ENCODE measurements at places on chromosomes 5 and 9. TPM values are rescaled to one million over a fixed set of nuclear protein-coding genes. Genes with fewer than 3 reads are reported as not detected.

The ISL1 gene
- total RNA-seq, result 4.6 TPM

The IRX2 gene
- not detected for total RNA-seq

The PIP5KL1 gene
- 0.95 TPM for total RNA-seq

The PLCXD3 gene
- total RNA-seq, result 0.02 TPM

The MARVELD2 gene
- 0.08 TPM for total RNA-seq

The SNCAIP gene
- total RNA-seq, result 0.91 TPM

The MARCHF11 gene
- not detected for total RNA-seq

The GOLPH3 gene
- total RNA-seq, result 41.1 TPM

The LCN1 gene
- total RNA-seq, result not detected

The HTR1A gene
- not detected for total RNA-seq

The ADRA1B gene
- total RNA-seq, result not detected

DNA sequence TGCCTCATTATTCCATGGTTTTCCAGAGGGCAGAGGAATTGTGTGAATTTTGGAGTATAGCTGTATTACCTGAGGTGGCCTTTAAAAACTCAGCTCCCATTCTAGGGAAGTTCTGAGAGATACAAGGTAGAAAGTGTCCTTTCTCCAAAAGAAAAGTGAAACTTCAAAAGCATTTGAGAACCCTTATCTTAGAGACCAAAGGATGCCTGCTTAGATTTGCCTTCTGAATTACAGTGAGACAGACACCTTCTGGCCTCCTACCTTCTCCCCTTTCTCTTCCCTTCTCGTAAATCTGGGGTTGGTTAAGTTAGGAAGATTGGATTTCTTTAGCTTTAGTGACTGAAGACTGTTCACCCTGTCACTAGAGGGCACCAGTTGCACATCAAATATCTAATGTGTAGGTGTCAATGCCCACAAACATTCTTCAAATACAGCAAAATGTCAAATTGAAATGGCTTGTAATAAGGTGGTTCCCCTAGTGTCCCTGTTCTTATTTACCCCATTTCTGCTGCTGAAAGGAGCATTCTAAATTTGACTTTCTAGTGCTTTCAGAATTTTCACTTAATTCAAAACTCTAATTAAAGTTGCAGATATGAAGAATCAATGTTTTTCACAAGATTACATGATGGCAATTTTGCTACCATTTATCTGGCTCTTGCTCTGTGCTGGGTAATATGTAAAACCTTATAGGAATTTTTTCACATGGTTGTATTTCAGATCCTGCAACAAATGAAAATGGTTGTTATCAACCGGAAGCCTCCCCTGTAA is 46.7 kb downstream of the PRRC1 start:
- DNase-seq, result peak; percentile 73

- DNase-seq, result no peak
Measured at GRCh38 chr9:34119713-34120112, 6.8 kb downstream of the DCAF12 start.

DNA sequence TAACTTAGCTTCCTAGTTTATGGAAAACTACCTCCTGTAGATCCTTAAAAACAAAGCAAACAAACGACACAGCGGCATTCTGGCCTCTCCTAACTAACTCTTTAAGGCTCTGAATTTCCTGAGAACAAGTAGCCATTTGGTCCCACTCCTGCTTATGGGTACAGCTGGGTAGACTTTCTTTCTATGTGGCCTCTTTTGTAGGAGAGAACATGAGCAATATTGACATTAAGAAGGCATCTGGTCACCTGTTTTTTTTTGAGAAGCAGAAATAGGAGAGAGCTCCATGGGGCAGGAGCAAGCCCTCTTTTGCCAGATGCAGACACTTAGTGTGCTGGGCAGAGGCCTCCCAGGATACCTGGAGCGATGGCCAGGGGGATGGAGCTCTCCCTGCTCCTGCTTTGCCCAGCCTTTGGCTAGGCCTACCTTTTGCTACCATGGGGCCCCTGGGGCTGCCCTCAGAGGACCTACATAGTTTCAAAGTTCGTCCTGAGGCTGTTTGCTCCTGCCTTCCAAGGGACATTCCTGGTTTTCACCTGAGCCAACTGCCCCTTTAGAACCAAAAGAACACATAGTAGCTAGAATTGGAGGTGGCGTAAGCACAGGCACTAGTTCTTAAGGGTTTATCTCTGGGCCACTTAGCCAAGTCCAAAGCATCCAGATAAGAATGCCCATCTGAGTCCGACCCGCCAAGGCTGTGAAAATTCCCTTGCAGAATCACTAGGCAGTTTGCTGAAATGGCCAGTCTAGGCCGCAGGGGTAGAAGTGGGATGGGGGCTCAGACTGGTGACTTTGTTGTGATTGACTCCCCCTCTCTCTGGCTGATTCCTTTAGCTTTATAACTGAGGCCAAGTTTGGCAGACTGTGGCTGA is 2.4 kb upstream of the STC2 start:
- DNase-seq, result no peak

DNA sequence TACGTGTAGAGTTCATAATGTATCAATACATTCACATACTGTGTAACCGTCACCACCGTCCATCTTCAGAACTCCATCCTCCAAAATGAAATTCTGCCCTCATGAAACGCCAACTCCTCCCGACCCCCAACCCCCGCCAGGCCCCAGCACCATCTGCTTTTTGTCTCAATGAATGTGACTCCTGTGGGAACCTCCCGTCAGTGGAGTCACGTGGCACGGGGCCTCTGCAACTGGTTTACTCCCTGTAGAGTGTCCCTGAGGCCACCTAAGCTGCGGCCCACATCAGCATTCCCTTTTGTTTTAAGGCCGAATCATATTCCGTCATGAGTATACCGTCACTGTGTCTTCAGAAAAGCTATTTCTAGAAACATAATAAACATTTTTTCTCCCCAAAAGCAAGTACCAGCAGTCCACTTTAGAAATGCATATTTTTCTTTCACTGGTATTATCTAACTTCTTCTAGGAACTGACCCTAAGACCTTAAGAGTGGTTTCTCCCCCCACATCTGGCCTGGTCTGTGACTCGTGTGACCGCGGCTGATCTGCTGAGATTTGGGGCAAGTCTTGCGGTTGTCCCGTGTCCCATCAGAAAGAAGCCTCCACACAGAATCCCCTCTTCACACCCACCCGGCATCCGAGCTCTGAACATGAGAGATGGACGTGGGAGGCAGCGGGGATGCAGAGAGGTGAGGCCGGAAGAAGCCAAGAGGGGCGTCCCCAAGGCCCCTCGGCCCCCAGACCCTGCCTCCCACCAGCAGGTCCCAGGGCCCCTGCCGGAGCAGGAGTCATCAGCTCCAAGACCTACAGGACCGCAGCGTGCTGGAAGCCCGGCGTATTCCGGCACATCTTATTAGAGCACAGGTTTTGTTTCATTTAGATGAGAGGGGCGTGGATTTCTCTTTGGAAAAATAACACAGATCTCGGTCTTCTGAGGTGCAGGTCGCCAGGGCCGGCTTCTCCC is 38.3 kb downstream of the SLC6A3 start:
- DNase-seq, result no peak

GRCh38 chr5:139458580-139459407 is 3.7 kb downstream of the ECSCR start:
- peak; percentile 45 for DNase-seq

- no peak for DNase-seq
Measured at GRCh38 chr5:55600086-55600485, 65.3 kb upstream of the PLPP1 start.

- peak; percentile 72 for DNase-seq
Measured at GRCh38 chr5:76608833-76609232, 14.4 kb downstream of the F2RL2 start.

GRCh38 chr5:111158105-111158744 is 66.0 kb upstream of the CAMK4 start:
- peak; percentile 81 for DNase-seq

GRCh38 chr5:146860213-146860893 is 18.2 kb downstream of the PPP2R2B start:
- DNase-seq, result peak; percentile 15

- DNase-seq, result no peak
Measured at GRCh38 chr9:130881516-130881915, 15.1 kb downstream of the QRFP start.

- no peak for DNase-seq
Measured at GRCh38 chr5:170693701-170694100, 89.8 kb upstream of the GABRP start.

DNA sequence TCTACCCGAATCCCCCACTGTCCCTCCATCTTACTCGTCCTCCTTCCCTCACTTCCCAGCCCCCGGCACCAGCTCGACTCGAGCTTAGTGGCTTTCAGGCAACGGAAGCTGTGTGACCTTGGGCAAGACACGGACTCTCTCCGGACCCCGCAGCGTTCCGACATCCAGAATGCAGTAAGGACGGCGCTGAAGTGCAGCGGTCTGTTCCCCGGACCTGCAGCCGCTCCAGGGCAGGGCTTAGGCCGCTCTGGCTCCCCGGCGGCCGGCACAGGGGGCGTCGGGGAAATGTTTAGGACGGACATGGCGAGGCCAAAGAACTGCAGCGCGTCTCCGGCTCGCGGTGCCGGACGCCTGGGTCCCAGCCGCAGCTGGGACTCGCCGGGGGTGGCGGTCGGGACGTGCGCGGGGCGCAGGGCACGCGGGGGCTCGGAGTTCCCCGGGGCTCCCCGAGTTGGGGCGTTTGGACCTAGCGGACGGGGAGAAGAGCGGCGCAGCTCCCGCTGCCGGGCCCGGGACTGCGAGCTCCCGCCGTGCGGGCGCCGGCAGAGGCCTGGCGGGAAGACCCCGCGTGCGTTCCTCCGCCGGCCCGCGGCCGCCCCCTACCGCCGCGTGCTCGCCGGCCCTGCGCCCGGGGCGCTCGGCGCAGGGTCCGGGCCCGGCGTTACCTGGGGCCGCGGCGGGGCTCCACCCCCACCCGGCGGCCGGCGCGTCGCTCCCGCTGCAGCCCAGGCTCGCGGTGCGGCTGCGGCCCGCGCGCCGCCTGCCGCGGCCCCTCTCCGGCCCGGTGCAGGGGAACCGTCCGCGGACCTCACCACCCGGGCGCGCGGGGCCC is 5.6 kb upstream of the RNF44 start:
- no peak for DNase-seq

DNA sequence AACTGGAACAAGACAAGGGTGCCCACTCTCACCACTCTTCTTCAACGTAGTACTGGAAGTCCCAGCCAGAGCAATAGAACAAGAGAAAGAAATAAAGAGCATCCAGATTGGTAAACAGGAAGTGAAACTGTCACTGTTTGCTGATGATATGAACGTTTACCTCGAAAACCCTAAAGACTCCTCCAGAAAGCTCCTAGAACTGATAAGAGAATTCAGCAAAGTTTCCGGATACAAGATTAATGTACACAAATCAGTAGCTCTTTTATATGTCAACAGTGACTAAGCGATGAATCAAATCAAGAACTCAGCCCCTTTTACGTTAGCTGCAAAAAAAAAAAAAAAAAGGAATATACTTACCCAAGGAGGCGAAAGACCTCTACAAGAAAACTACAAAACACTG is 306.6 kb downstream of the PLK2 start:
- DNase-seq, result no peak

GRCh38 chr5:106092455-106092854 is 1578.3 kb downstream of the EFNA5 start:
- peak; percentile 14 for DNase-seq

GRCh38 chr5:181186986-181187499 is 18.0 kb downstream of the TRIM7 start:
- peak; percentile 52 for DNase-seq

GRCh38 chr9:135555203-135555602 is 6.4 kb upstream of the PAEP start:
- DNase-seq, result peak; percentile 54

- peak; percentile 48 for DNase-seq
Measured at GRCh38 chr5:151825445-151825844, 53.7 kb downstream of the G3BP1 start.

- no peak for DNase-seq
Measured at GRCh38 chr5:122374110-122374509, 62.1 kb downstream of the SNCAIP start.

- no peak for DNase-seq
Measured at GRCh38 chr5:25190521-25191000, 545.8 kb upstream of the CDH10 start.

- no peak for DNase-seq
Measured at GRCh38 chr5:131406975-131407638, 143.3 kb downstream of the CDC42SE2 start.

DNA sequence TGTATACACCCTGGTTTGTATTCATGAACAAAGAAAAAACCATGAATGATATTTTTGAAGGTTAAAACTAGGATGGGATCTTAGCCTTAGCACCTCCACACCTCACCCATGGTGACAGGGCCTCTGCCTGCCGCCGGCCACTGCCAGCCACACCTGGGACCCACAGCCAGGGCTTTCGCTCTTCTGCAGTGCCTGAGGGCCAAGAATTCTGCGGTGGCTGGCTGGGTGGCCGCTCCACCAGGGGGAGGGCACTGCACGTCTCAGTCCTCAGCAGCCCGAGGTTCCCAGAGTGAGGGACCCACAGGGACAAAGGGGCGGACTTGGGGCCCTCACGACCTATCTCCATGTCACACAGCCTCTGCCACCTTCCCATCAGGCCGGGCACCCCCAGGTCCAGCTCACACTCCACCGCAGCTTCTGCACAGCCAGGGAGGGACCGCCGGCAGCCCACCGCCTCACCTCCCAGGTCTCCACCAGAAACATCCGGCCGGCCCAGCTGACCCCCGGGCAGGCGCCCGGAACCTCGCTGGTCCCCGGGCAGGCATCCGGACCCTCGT is 6.9 kb downstream of the EXD3 start:
- DNase-seq, result no peak

DNA sequence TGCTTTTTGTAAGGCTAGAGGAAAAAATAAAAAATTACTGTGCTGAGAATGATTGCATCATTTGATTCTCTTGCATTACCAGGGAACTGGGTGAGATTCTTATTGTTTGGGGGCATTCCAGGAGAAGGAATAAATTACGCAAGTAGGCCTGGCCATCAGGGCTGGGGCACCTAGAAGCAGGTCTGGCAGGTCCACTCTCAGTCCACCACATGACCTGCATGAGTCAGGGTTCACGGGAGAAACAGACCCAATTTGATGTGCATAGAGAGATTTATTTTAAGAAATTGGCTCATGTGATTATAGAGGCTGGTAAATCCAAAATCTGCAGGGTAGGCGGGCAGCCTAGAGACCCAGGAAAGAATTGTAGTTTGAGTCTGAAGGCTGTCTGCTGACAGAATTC is 59.6 kb downstream of the ZNF622 start:
- DNase-seq, result no peak

- no peak for DNase-seq
Measured at GRCh38 chr5:152072091-152072490, 147.4 kb upstream of the GLRA1 start.

- DNase-seq, result peak; percentile 28
Measured at GRCh38 chr5:158384535-158385481, 525.9 kb upstream of the CLINT1 start.

- DNase-seq, result peak; percentile 63
Measured at GRCh38 chr9:37936965-37937364, 33.0 kb upstream of the SLC25A51 start.

GRCh38 chr5:14439087-14439871 is 142.3 kb upstream of the OTULINL start:
- no peak for DNase-seq

GRCh38 chr5:14183187-14183939 is 40.2 kb downstream of the TRIO start:
- no peak for DNase-seq

DNA sequence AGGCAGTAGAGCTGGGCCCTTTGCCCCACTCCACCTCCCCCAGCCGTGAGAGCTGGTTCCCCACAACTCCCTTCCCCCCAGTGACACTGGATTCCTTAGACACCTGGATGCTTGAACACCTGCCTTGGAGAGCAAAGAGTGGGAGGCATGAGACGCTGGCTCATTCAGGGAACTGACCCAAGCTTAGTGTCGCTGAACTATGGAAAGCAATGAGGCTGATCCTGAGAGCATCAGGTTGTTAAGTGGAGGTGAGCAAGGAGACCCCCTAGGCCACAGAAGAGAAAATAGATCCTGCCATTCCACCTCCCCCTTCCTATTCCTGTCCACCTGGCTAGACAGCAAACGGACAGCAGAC is 2.0 kb downstream of the CCL19 start:
- no peak for DNase-seq

GRCh38 chr5:96120120-96120519 is 158.5 kb upstream of the ELL2 start:
- no peak for DNase-seq
